ENCODE measurements at places on chromosomes 12 and 14.

DNA sequence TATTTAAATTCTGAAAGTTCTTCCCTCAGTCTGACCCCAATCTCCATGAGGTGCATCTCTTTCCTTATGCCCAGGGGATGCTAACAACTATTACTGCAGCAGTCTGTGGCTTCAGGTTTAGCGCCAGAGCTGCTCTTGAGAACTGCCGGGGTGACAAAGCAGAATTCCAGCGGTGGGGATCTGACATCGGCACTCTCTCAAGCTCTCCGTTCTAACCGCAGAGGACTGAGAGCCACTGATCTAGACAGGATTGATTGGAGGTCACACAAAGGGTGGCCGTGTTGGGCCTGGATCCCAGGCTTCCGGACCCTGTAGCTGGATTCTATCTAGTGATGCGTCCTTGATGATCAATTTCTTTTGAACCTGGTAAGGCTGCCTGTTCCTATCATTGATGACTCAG is 155.6 kb upstream of the TMEM132C start:
- DNase-seq, result no peak

DNA sequence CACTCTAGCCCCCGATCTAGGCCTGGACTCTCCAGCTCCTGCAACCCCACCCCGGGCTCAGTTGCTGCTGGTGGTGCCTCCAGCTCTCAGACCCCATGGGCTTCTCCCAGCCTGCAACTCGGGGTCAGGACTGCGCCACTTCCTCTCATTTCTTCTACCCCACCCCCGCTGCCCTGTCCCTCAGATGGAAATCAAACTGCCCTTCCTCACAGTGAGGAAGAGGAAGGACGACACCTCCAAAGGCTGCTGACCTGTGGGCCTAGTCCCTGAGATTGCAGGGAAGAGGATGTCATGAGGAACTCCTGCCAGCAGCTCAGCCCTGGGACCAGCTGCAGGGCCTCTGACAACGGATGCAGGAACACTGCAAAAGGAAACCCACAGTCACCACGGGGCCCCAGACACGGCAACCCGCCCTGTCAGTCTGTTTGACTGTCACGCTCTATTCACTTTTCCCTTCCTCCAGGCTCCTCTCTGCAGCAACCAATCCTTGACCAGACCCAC is 29.3 kb upstream of the PNMA1 start:
- no peak for DNase-seq

- no peak for DNase-seq
Observed at GRCh38 chr14:71467361-71467811, 464.8 kb upstream of the RGS6 start.

DNA sequence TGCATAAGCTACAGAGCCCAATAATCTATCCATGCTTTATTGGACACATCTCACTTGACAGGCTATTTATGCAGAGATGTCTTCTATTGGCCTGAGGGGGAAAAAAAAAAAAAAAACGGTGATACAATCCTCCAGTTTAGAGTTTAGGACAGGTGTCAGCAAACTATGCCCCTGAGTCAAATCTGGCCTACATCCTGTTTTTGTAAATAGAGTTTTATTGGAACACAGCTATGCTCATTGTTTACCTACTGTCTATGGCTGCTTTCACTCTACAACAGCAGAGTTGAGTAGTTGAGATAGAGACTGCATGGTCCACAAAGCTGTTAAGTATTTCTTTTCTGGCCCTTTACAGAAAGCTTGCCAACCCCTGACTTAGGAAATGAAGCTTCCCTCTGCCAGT is 403.1 kb downstream of the C12orf75 start:
- no peak for DNase-seq

DNA sequence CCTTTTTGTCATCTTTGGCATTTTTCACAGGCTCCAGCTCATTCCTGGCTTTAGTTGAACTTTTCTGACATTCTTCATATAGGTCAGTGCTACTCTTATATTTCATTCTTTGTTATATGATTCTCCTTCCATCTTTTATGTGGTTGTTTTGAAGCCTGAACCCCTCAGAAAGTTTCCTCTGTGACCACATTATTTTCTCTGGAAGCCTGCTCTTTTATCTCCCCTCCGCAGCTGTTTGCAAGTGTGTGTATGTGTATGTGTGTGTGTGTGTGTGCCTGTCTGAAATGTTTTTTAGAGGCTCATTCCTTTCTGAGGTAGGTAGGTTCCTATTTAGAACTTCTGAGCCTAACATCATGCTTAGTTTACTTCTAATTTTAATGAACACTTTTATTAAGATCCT is 47.6 kb downstream of the ANO4 start:
- DNase-seq, result no peak

GRCh38 chr14:100015251-100015655 is 50.0 kb upstream of the EVL start:
- no peak for DNase-seq

GRCh38 chr12:69553628-69554248 is 31.5 kb upstream of the CCT2 start:
- no peak for DNase-seq

DNA sequence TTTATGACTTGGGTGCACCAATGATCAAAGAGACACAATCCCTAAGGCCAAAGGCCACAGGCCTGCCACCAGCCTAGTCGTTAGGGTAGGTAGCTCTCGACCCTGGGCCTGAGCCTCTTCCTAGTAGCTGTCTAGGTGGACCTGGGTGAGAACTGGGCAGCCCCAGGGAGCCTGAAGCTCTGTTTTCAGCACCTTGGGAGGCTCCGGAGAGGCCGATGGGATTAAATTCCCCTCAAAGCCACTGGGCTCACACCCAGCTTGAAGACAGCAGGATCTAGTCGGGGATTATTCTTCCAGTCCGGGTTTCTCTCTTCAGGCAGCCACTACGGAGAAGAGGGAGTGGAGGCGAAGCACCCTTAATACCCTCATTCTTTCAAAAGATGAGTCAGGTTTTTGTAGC is 79.8 kb downstream of the TMEM260 start:
- DNase-seq, result no peak

Data from brain pericyte (primary cell).